Fibroblast of lung (primary cell): ENCODE measurements at places on chromosomes 5 and 9. TPM values are rescaled to one million over a fixed set of nuclear protein-coding genes. Genes with fewer than 3 reads are reported as not detected.
A peak's percentile ranks its signal among the peaks of the same experiment; 100 is the strongest.

The WDR31 gene
- 3.1 and 4.0 TPM in 2 replicates for total RNA-seq

The ZBED3 gene
- 1.0 and 1.7 TPM in 2 replicates for total RNA-seq

The PCDHB4 gene
- 0.50 and 0.51 TPM in 2 replicates for total RNA-seq

The RACK1 gene
- total RNA-seq, result 4,649 and 6,091 TPM in 2 replicates

The TMEM171 gene
- under 0.01 and 0.83 TPM in 2 replicates for total RNA-seq

GRCh38 chr9:8012986-8013385 lies 213.4 kb upstream of the DMAC1 start:
- no peak for DNase-seq

DNA sequence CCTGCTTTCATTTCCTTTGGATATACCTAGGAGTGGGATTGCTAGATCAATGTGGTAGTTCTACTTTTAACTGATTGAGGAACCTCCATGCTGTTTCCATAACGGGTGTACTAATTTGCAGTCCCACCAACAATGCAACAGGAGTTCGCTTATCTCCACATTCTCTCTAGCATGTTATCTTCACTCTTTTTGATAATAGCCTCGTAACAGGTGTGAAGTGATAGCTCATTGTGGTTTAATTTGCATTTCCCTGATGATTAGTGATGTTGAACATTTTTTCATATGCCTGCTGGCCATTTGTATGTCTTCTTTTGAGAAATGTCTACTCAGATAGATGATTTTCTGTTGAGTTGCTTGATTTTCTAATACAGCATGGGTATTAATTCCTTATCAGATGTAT lies 142.2 kb downstream of the ZNF462 start:
- no peak for DNase-seq

DNA sequence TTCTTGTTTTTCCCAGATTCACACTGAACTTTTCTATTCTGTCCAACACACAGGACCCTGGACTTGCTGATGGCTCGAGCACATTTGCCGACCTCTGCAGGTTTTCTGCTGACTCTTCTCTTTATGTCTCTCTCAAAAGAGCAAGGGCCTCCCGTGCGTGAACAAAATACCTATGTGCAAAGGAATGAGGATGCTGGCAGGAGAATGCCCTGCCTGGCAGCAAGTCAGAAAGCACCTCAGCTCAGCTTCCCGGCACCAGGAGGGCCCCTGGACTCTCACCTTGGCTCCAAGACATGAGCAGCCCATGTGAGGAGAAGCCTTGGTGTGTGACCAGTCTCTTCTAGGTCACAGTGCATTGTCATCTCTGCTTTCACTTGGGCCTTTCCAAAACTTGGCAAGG lies 36.1 kb downstream of the PAPPA start:
- DNase-seq, result no peak

- no peak for DNase-seq
Observed at GRCh38 chr5:19531374-19531952, 456.5 kb downstream of the CDH18 start.

GRCh38 chr9:70131296-70131695 lies 87.6 kb downstream of the MAMDC2 start:
- no peak for DNase-seq

GRCh38 chr5:124902097-124902821 lies 155.8 kb upstream of the ZNF608 start:
- peak; percentile 38 for DNase-seq

- peak; percentile 86 for DNase-seq
Observed at GRCh38 chr5:36950586-36951457, 74.3 kb downstream of the NIPBL start.

GRCh38 chr9:122125509-122126330 lies 32.6 kb upstream of the TTLL11 start:
- DNase-seq, result peak; percentile 20

DNA sequence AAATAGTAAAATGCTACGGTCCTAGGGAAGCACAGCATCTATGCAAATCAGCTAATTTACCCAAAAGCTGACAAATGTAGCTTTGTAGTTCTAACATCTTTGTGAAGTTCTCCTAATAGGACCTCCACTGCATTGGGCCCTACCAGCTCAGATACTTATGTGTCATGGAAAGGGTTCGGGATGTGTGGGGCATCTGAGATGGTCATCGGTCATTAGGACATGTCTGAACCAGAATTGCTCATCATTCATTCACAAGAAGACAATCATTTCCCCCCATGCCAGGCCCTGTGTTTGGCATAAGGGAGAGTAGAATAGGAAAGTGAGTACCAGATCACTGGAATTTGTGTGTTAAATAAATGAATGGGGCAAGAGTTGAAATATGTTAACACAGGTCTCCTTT lies 35.7 kb downstream of the PWWP2A start:
- peak; percentile 74 for DNase-seq

DNA sequence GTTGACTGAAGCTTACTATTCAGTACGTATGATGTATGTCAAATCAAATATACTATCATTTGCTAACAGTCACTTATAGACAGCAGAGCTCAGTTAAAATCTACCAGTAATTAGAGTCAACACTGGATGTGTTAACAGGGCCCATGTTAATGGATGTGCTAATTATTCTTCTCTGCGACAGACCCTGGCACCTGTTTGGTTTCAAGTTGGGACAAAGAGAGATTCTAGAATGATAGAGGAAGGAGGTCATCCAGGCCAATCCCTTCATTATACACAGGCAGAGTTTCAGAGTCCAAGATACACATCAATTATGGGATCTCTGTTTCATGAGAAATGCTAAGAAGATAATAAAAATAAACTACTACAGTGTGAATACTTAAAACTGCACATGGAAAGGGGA lies 615.0 kb downstream of the ZNF608 start:
- no peak for DNase-seq

GRCh38 chr5:50969151-50970031 lies 303.0 kb downstream of the PARP8 start:
- no peak for DNase-seq

GRCh38 chr5:120124961-120125360 lies 339.1 kb upstream of the PRR16 start:
- DNase-seq, result peak; percentile 79

GRCh38 chr9:71762900-71763653 lies 5.2 kb downstream of the CEMIP2 start:
- peak; percentile 93 for DNase-seq

- DNase-seq, result no peak
Observed at GRCh38 chr9:130663977-130664250, 480 bp upstream of the PRDM12 start.

DNA sequence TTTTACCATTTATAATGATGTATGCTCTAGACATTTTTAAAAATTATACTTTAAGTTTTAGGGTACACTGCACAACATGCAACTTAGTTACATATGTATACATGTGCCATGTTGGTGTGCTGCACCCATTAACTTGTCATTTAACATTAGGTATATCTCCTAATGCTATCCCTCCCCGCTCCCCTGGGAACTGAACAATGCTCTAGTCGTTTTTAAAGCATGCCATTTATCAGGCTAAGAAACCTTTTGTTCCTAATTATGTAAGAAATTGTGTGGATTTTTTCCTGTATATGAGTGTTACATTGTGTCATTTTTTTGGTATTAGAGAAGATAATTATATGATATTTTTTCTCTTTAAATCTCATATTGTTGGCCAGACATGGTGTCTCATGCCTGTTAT lies 72.8 kb upstream of the SGCD start:
- no peak for DNase-seq

DNA sequence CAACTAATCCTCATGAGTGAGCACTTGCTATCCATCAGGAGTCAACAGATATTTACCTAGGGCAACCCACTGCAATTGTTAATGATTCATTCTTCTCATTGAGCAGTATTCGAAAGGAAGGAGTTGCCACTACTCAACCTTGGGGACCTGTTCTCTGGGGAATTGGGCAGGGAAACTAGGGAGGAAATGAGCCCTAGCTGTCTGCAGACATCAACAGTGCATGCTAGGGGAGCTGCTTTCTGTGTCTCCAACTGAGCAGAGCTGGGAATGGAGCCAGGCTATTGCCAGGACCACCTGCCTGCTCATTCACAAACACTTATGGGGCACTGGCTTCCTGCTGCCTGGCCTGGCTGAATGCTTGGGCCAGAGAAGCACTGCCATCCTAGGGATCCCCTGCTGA lies 183.4 kb downstream of the TMEM38B start:
- DNase-seq, result no peak

GRCh38 chr9:10855847-10856246 lies 243.0 kb upstream of the PTPRD start:
- DNase-seq, result no peak

DNA sequence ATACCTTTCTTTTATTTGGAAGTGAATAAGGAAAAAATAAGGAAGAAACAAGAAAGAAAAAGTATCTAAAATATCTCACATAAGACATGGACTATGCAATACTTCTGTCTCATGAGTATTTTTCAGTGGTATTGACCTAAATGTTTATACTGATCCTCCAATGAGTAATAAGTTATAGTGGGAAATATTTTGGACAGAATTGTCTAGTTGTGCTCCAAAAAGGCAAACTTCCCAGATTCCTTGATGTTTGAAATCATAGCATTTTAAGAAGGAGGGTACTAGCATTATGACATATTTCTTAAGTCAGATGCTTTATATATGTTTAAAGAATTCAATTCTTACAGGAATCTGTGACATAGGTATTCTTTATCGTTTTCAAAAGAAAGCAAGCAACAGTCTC lies 34.5 kb upstream of the BASP1 start:
- peak; percentile 85 for DNase-seq

- no peak for DNase-seq
Observed at GRCh38 chr5:112880219-112880964, 19.3 kb downstream of the SRP19 start.

DNA sequence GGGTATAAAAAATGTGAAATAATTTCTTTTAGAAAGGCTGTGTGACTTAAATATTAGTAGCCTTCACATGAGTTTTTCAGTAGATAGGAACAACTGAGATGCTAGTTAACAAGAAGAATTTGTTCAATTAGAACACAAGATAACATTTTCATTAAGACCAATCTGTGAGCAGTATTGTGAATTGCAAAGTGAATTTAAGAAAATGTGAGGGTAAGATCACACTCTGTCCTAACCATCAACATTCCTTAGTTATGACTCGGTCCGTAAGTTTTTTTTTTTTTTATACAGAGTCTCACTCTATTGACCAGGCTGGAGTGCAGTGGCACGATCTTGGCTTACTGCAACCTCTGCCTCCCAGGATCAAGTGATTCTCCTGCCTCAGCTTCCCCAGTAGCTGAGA lies 180.2 kb upstream of the EGFLAM start:
- DNase-seq, result peak; percentile 17

DNA sequence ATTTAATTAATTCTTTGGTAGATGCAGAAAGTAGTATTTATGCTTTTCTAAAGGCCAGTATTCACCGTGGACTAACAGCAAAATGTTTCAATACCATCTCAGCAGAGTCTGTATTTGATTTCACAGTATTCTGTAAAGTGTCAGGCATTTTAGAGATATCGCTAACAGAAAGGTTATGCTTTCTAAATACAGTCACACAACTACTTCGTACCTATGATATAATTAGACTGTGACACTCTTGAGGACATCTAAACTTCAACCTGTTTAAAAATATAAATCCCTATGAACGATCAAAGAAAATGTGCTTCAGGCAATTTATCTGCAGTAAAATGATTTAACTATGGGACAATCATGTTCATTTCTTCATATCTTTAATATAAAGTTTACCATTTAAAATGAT lies 41.7 kb upstream of the JAK2 start:
- DNase-seq, result no peak

GRCh38 chr9:97721396-97721795 lies 24.3 kb upstream of the XPA start:
- no peak for DNase-seq
